ENCODE measurements at places on chromosomes 3 and 15.

DNA sequence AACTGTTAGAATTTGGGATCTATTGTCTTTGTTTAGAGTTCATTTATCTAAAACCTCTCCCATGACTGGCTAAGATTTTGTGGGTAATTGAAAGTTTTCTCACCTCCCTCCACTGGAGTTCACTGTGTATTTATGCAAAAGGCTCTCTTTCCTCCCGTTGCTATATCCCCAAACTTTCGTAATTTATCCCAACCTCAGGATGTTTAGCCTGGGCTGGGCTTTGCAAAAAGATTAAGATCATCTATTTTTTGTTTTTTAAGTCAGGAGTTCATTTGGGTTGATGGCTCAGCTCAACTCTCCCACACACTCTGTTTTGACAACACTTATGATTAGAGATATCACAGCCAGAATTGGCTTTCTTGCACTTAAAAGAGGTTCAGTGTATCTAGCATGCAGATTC is 27.0 kb downstream of the SUCNR1 start:
- H3K36me3 ChIP-seq = no peaks in the 10 kb centered on the region
- DNase-seq = no peak
- no peak overlapping the region for H3K27ac ChIP-seq
- H3K4me3 ChIP-seq = no peak overlapping the region
- peaks cover 20% of the 10 kb centered on the region for H3K4me1 ChIP-seq
- no peaks in the 10 kb centered on the region for H3K27me3 ChIP-seq

GRCh38 chr3:19734453-19734852 is 199.6 kb downstream of the EFHB start:
- H3K27me3 ChIP-seq = no peaks in the 10 kb centered on the region
- no peak overlapping the region for H3K27ac ChIP-seq
- H3K36me3 ChIP-seq = no peaks in the 10 kb centered on the region
- H3K4me1 ChIP-seq = no peaks in the 10 kb centered on the region
- DNase-seq = no peak
- no peak overlapping the region for H3K4me3 ChIP-seq

DNA sequence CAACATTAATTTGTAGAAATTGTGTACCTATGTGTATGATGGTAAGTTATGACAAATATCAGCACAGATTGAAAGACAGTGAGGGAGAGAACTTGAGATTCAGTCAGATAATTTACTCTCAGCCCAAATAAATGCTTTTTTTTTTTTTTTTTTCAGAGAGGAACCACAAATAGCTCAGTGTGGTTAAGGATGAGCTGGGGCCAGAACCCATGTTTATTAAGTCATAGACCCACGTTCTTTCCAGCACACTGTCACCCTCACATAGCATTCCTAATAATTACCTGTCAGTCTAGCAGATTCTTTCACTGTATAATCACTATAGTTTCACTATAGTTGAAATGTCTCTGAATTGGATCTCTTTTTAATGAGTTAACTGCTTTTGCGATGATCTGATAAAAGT is 246.1 kb downstream of the ZIC1 start:
- no peaks in the 10 kb centered on the region for H3K4me1 ChIP-seq
- no peak overlapping the region for H3K27ac ChIP-seq
- no peaks in the 10 kb centered on the region for H3K27me3 ChIP-seq
- H3K36me3 ChIP-seq = no peaks in the 10 kb centered on the region
- no peak for DNase-seq
- H3K4me3 ChIP-seq = no peak overlapping the region

GRCh38 chr3:136567599-136568188 is 184.5 kb downstream of the STAG1 start:
- no peaks in the 10 kb centered on the region for H3K27me3 ChIP-seq
- peaks cover 71% of the 10 kb centered on the region for H3K36me3 ChIP-seq
- DNase-seq = no peak
- no peak overlapping the region for H3K4me3 ChIP-seq
- no peak overlapping the region for H3K27ac ChIP-seq

DNA sequence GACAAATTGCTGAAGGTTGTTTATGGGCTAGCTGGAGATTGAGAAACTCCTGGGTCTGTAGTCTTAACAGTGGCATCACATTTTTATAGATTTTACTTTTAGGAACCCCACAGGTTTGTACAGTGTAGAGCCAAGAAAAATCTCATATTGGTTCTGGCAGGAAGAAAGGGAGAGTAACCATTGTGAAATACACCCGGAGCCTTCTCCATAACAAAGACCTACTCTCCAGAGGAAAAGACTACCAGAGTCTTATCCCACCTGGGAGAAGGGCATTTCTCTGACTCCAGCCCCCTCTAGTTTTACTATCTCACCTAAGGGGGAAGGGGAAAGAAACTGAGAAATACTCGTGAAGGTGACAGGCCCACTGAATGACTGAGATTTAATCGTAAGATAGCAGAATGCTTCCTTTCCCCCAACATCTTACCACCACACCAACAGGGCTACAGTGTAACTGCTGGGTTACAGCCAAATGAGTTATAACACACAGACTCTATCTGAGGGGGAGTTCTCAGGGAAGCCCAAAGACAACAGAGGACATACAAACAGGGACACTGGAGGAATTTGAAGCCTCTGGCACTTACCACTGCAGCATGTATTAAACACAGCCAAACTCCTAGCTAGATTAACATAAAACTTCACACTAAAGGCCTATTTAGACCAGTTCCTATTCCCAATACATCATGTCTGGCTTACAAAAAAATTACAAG is 56.1 kb downstream of the SYN2 start:
- no peak overlapping the region for H3K27ac ChIP-seq
- H3K4me1 ChIP-seq = no peaks in the 10 kb centered on the region
- no peak overlapping the region for H3K4me3 ChIP-seq
- H3K36me3 ChIP-seq = no peaks in the 10 kb centered on the region
- no peak for DNase-seq

- H3K36me3 ChIP-seq = peaks cover 91% of the 10 kb centered on the region
- no peaks in the 10 kb centered on the region for H3K27me3 ChIP-seq
- no peaks in the 10 kb centered on the region for H3K4me1 ChIP-seq
- no peak for DNase-seq
- H3K27ac ChIP-seq = no peak overlapping the region
These were observed 53.8 kb upstream of the TTBK2 start for GRCh38 chr15:42974202-42974862.

Measured in activated T-cell treated with anti-CD3 and anti-CD28 coated beads, Interleukin-2, amount 50 U/mL, for 24 hours (primary cell).